ENCODE measurements at places on chromosomes 5 and 9.

DNA sequence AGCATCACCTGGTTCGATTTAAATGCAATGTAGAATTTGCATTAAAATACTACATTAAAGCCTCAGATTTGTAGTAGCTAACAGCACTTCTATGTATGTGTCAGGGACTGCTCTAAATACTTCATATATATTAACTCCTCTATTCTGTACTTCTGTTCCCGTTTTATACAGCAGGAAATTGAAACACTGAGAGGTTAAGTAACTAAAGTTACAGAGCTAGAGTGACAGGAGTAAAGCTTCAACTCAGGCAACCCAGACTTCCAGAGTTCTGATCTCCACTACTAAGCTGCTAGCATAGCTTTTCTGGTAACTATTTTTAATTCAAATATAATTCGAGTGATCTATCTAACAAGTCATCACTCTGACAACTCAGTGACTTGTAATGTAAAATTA, 619 bp upstream of the APC start:
- DNase-seq = no peak

DNA sequence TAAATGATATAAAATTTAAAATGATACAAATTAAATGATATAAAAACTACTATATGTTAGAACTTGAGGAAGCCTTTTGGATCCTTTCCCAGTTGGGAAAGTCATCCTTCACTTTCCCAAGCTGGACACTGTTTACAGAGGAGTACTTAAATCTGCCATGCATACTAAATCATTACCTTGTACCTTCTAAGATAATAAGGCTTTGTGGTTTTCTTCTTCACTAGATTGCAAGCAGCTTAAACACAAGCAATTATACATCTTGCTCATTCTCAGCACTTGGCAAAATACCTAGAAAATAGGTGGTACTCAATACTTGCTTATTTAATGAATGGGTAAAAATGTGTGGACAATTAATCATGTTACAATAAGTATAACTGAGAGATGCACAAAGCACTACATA, 666.8 kb downstream of the PTPRD start:
- no peak for DNase-seq

DNA sequence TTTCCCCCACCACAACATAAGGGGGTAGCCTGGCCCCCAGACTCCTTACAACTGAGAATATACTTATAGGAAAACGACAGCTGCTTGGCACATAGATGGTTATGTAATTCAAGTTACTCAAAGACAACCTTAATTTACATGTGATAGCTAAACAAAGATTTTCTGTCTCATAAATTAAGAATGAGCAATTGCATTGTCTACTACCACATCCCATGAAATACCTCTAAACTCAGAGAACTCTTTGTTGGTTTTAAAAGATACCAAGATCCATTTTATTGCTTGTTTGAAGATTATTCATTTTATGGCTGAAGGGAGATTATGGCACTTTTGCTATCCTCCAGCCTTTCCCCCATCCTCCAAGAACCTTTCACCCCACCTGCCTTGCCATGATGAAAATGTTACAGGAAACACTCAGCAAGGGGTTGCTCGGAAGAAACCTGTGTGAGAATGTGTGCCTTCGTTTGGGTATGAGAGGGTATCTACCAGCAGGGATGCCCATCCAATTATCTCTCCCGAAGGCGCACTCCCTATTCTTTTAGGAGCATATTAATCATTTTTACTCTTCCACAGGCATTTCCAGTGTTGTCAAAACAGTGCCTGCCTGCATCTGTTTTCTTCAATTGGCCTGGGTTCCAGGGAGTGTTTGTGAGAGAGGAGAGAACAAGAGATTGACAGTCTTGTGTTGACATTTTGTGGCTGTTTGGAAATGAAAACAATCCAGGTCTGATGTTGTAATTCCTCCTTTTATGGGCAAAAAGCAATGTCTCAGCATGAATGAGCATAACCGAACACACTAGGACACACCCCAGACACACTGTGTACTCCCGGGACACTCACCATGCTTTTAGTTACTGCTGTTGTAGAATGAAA, 208.0 kb upstream of the ANKRD55 start:
- DNase-seq = no peak

- DNase-seq = no peak
Measured at GRCh38 chr5:16536246-16536645, 70.6 kb upstream of the ZNF622 start.

GRCh38 chr5:141992349-141992963, 20.4 kb downstream of the GNPDA1 start:
- DNase-seq = no peak

- no peak for DNase-seq
Measured at GRCh38 chr5:180339583-180340183, 13.5 kb downstream of the GFPT2 start.

DNA sequence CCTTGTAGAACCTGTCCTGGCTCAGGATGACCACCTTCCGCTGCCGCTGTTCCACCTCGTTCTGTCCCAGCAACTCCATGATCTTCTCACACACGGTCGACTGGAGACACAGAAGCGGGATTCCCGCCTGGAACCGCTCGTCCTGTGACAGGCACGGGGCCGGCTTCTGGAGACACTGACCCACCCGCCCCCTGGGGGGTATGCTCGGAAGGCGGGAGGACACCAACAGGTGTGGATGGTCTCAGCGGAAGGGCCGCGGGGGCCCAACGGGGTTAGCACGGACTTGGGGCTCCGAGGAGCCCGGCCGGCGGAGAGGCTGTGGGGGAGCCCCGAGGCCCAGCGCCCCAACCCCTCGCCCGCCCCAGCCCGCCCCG, 530 bp downstream of the UCK1 start:
- no peak for DNase-seq

GRCh38 chr5:86570427-86571083, 47.2 kb upstream of the COX7C start:
- DNase-seq = no peak

DNA sequence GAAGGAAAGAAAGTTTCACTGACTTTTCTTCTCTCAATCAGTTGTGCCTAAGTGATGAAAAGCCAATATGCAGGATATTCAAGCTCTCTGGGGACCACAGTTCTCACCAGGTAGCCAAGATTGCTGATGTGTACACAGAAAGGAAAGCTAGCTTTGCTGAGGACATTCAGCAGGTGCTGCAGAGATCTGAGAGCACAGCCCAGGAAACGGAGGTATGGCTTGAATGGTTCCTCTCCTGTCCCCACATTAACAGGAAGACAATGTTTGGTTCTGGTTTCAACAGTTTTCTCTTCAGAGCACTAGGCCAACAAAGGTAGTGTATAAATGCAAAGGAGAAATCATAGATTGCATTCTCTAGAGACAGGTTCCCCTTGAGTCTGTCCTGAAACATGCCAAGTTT, 69.6 kb downstream of the PTPDC1 start:
- no peak for DNase-seq

- no peak for DNase-seq
Measured at GRCh38 chr9:127344368-127345000, 52.5 kb upstream of the SLC2A8 start.

DNA sequence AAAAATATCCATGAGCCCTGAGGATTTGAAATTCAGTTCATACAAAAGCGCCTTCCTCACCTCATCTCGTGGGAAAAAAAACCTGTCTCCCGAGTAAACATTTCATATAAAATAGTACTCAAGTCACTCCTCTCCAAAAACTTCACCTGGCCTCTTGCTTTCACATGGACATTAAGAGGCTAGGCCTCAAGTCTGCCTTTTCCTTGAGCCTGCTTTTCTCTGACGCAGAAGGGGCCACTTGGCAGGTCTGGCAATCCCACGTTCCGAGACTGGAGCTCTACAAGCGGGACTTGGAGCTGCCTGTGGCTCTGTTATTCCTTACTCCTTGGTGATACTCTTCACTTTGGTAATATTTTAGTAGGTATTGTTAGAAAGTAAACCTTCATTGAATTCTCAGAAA, 26.9 kb upstream of the CKS2 start:
- no peak for DNase-seq

- no peak for DNase-seq
Measured at GRCh38 chr9:73270967-73271721, 119.5 kb downstream of the ANXA1 start.

GRCh38 chr5:82163452-82164175, 114.5 kb downstream of the RPS23 start:
- DNase-seq = no peak

DNA sequence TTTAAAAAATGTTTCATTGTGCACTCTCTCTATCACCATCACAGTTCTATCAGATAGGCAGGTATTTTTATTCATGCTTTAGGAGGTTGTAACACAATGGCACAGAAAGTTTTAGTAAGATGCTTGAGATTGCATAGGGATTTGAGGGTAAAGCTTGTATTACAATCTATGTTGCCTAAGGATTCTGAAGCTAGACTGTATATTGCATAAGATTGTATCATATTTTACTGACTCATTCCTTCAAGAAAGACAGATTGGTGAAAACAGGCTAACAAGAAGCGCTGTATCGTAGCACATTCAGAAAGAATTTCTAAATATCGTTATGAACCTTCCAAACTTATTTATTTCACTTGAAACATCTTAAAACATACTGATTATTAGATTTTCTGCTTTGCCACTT, 577.7 kb downstream of the EBF1 start:
- no peak for DNase-seq

GRCh38 chr9:15824310-15824709, 271.5 kb downstream of the CCDC171 start:
- DNase-seq = no peak

GRCh38 chr5:16606628-16607027, 10.2 kb downstream of the RETREG1 start:
- no peak for DNase-seq

- DNase-seq = no peak
Measured at GRCh38 chr5:115661101-115661500, 35.3 kb upstream of the TMED7 start.

- no peak for DNase-seq
Measured at GRCh38 chr5:95660060-95660459, 13.5 kb downstream of the RFESD start.

All from stimulated activated CD8-positive, alpha-beta memory T cell treated with anti-CD3 and anti-CD28 coated beads, Interleukin-15, amount 100 ng/mL, for 48 hours (primary cell).